ENCODE measurements at places on chromosomes 6 and 20.

- no peak for DNase-seq
These were observed 20.0 kb downstream of the ID4 start for GRCh38 chr6:19857139-19857538.

DNA sequence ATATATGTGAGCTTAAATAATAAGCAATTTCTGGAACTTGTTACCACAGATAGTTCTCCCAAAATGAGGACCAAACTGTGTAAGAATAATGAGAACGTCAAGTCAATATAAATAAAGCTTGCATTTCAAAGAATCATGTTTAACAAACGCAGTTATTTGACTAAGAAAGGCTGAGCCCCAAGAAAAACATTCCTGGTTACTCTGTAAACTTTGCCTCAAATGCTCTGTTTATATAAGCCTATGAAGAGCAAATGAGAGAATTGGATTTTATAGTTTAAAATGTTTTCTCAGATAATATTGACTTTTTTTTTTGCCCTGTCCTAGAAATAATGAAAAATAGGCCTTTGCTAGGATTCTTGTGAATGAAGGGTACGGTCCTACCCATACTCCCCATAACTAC is 81.3 kb downstream of the C6orf52 start:
- DNase-seq, result peak; percentile 38

- DNase-seq, result no peak
These were observed 92.2 kb downstream of the CEP162 start for GRCh38 chr6:84135291-84135690.

GRCh38 chr6:90241229-90241880 is 55.3 kb downstream of the BACH2 start:
- no peak for DNase-seq

DNA sequence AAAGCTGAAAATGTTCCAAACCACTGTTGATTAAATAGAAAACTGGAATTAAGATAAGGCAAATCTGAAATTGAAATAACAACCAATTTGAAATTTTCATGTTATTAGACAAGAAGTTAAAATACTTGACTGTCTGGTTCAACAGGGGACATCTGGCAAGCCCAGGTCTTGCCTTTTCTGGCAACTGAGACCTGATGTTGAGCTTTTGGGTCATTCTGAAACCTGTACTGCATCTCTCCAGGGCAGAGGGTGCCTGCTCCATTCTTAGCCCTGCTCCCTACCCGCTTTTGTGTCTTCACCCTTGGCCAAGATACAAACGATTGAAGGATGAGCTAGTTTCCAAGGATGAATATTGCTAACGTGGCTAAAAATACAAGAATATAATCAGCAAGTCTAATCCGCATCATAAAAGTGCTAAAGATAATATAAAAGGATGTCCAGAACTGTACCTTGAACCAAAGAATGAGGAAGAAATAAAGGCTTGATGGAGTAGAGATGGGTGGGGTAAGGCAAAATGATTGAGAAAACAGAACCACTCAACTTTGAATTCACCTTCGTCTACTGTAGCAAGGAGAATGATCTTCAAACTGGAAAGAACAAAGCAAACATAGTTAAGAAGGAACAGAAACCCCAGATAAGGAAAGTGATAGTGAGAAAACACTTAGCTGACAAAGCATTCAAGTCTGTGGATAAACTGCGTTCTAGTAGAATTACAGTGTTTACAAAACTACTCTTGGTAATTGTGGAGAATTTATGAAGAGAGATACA is 109.8 kb upstream of the MAN1A1 start:
- DNase-seq, result no peak

- no peak for DNase-seq
These were observed 50.8 kb upstream of the TSHZ2 start for GRCh38 chr20:52921340-52921739.

DNA sequence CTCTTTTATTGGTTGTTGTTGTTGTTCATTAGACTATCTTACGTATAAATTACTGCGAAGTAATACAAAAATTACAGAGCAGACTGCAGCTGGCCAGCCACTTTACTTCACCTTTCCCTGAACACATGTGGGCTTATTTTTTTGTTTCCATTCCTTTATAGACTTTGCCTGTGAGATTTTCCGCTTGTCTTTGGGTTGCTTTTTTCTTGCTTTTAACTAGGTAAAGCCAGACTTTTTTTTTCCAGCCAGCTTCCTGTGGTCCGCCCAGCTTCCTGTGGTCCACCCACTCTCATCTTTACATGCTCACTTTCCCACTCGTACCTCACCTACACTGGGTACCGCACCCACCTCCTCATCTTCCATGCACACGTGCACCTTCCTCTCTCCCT is 79.0 kb downstream of the IPCEF1 start:
- no peak for DNase-seq

- DNase-seq, result no peak
These were observed 57.4 kb downstream of the GJA10 start for GRCh38 chr6:89951574-89952104.

- DNase-seq, result peak; percentile 34
These were observed 485.3 kb upstream of the BTBD3 start for GRCh38 chr20:11432407-11432806.

GRCh38 chr20:63330084-63330760 is 30.9 kb downstream of the CHRNA4 start:
- no peak for DNase-seq

GRCh38 chr20:10430000-10430466 is 4.0 kb downstream of the MKKS start:
- peak; percentile 53 for DNase-seq

DNA sequence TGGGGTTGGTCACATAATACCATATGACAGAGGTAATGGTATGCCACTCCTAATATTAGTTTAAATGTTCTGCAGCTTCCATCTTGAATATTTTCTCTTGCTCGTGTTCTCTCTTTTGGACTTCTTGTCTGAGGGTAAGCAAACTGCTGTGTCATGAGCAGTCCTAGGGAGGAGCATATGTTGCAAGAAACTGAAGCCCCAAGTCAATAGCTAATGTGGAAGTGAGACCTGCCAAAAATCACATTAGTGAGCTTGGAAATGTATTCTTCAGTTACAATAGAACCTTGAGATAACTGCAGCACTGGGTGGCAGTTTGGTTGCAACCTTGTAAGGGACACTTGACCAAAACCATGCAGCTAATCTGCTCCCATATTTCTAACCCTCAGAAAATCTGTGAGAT is 178.2 kb upstream of the IMPG1 start:
- no peak for DNase-seq

DNA sequence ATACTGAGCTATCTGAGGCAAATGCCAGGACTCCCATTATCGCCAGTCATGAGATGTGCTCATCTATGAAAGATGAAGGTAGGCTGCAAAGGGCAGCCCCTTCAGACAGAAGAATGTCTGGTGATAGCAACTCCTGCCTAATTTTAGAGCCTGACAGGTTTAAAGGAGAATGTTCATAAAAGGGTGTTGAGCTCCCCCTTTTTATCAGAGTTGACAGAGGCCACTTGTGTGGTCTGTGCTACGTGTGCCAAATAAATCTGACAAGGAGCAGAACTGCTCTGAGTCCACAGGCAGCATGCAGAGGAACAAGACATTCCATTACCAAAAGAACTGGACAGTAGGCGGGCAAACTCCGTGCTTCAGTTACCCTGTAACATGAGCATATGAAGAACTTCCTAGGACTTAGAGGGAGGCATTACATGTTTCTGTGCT is 101.8 kb downstream of the PREP start:
- DNase-seq, result no peak

- DNase-seq, result no peak
These were observed 14.9 kb upstream of the BLOC1S5 start for GRCh38 chr6:8079126-8079525.

- DNase-seq, result no peak
These were observed 9.7 kb downstream of the SNAP25 start for GRCh38 chr20:10228330-10228729.

- no peak for DNase-seq
These were observed 55.1 kb upstream of the FBXL4 start for GRCh38 chr6:99002831-99003230.

- DNase-seq, result no peak
These were observed 103.0 kb upstream of the MOCS1 start for GRCh38 chr6:40037271-40037670.

DNA sequence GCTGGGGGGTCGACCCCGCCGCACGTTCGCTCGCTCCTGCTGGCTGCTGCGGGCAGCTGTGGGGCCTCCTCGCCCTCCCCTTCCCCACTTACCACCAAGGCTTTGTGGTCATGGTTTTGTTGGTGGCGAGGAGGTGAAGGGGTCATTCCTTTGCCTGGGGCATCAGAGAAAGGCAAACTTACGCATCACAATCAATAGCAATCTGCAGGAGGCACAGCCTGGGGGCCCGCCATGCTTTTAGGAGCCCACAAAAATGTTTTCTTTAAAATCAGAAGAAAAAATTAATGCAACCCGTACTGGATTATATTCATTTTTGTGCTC is 137.0 kb downstream of the IMPG1 start:
- DNase-seq, result no peak

DNA sequence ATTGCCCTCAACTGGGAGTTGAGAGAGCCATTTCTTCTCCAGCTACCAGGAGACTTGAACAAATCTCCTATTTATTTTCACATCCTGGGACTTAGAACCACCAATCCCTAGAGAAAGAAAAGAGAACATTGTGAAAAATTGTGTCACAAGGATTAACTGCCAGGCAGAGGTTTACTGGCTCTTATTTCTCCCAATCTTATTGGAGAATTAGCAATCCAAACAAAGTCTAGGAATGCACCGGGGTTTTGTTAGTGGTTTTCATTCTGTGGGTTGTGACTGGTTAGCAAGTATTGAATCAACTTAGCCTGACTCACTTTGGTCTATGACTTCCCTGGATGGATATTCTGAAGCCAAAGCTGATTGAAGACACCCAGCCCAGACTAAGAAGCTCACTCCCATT is 21.2 kb upstream of the ENPP5 start:
- DNase-seq, result peak; percentile 57

DNA sequence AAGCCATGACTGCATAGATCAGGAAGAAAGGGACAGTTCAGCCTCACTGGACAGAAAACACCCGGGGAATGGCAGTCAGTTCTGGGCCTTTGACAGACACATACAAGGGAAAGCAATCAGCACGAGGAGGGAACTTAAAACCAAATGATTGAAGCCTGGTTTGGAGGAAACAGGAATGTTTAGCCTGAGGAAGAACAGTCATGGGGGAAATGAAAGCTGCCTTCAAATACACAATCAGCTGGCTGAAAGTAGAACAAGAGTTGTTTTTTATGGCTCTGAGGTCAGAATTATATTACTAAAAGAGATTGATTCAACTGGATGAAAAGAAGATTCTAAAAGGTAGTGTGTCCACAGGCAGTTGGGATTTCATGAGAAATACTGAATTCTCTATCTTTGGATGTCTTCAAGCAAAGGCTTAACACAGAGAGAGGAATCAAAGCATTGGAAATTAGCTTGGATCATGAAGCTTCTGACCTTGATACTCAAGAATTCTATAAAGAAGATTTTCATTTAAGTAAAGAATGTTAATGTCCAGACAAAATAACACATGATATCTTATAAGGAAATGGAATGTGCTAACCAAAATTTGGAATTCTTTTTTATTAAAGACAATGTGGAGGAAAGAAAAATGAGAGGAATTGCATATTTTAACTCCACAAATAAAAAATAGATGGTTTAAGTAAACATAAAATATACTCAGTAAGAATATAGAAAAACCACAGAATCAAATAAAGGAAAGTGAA is 216.6 kb downstream of the IBTK start:
- no peak for DNase-seq

- peak; percentile 9 for DNase-seq
These were observed 519.5 kb upstream of the PTCHD4 start for GRCh38 chr6:48630511-48630910.

DNA sequence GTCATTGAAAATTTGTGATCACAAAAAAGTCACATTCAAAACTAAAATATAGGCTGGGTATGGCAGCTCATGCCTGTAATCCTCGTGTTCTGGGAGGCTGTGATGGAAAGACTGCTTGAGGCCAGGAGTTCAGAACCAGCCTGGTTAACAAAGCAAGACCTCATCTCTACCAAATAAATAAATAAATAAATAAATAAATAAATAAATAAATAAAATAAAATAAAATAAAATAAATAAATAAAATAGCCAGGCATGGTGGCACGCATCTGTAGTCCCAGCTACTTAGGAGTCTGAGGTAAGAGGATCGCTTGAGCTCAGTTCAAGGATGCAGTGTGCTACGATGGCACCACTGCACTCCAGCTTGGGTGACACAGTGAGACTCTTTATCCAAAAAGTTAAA is 343.1 kb upstream of the RUNX2 start:
- DNase-seq, result no peak

GRCh38 chr6:11393713-11394627 is 143.6 kb upstream of the TMEM170B start:
- DNase-seq, result peak; percentile 17

DNA sequence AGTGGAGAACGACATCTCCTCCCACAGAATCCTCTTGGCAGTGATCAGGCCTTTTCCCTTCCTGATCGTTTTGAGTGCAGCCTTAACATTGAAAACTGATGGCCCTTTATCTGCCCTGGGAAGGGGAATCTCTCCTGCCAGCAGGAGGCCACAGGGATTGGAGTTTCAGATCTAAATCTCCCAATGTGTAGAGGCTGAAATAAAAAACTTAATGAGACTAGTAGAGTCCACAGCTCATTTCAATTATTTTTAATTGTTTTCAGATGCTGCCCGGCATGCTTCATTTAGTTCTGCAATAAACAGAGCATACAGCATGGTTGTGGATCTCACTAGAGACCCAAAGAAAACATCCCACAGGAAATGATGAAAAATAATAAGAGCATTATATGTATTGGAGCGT is 662.2 kb upstream of the HS3ST5 start:
- DNase-seq, result no peak

DNA sequence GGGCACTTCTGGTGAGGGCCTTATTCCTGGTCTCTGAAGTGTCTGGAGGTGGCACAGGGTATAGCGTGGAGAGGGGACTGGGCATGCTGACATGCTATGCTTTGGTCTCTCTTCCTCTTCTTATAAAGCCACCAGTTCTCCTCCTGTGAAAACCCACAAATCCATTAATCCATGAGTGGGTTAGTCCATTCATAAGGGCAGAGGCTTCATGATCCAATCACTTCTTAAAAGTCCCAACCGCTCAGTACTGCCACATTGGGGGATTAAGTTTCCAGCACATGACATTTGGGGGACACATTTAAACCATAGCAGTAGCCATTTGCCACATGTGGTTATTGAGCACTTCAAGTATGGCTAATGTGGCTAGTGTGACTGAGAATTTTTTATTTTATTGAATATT is 3.8 kb upstream of the TRIB3 start:
- DNase-seq, result no peak

DNA sequence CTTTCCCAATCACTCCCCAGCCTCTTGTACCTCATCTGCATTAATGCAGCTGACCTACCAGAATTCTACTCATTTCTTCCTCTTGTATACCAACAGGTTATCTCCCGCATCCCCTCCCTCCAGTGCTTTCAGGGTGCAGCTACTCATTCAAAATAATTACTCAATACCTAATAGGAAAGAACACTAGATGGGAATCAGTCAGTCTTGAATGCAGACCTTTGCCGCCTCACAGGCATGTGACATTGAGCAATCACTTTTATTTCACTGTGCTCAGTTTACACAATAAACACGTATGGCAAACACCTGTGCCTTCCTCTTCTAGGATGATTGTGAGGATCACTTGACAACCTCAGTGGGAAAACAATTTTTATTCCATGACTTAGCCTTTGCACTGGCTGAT is 13.3 kb downstream of the ZSCAN31 start:
- DNase-seq, result no peak
